CD4-positive, alpha-beta T cell treated with Interleukin-4 for 1 hour (primary cell): ENCODE measurements at places on chromosomes 2 and 18.

DNA sequence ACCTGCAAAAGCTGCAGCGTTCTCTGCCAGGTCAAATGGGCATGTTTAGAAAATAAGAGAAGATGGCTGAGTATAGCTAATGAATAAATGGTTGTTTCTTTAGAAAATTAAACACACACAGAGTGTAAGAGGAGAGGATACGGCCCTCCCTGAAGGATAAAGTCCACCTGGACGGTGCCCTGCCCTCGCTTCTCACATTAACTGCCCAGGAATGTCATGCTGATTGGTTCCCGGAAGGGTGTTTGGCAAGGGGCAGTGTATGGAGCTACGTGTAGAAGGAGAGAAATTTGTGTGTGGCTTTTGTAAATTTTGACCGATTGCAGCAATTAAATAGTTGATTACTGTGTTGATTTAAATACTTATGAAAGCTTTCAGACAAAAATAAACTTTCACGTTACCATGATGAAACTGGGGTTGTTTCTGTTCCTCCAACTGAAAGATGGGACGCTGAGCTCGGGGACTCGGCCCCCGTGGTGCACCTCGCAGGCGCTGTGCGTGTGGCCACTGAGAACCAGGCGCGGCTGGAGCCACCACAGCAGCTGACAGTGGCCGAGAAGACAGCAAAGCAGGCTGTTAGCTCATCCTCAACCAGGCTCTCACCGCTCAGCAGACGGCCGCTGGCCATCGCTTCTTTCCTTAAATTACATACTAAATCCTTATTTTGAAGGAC is 22.7 kb downstream of the MPPE1 start:
- DNase-seq, result peak; percentile 8

DNA sequence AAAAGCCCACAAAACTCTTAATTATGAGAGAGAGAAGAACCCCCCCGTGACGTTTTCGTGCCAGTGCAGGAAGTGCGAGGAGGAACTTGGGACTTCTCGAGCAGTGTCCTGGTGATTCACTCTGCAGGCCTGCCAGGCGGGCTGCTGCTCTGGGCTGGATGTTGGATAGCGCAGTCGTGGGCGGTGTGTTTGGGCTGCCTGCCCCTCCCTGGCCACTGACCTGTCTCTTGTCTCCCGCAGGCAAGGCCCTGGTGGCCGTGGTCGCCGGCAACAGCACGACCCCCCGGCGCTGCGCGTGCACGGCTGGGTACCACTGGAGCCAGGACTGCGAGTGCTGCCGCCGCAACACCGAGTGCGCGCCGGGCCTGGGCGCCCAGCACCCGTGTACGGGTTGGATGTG is 29.0 kb downstream of the TNFRSF11A start:
- no peak for DNase-seq

- DNase-seq, result no peak
Measured at GRCh38 chr2:70233926-70234325, 14.5 kb downstream of the TIA1 start.

GRCh38 chr2:171318463-171318934 is 115.3 kb downstream of the METTL8 start:
- DNase-seq, result no peak

GRCh38 chr18:31209041-31209440 is 46.4 kb upstream of the DSC1 start:
- DNase-seq, result no peak

GRCh38 chr2:8684540-8684877 is 2.7 kb downstream of the ID2 start:
- DNase-seq, result peak; percentile 61

- DNase-seq, result no peak
Measured at GRCh38 chr2:42602218-42602875, 33.9 kb downstream of the MTA3 start.

GRCh38 chr2:157305723-157306110 is 19.9 kb downstream of the ERMN start:
- DNase-seq, result no peak

DNA sequence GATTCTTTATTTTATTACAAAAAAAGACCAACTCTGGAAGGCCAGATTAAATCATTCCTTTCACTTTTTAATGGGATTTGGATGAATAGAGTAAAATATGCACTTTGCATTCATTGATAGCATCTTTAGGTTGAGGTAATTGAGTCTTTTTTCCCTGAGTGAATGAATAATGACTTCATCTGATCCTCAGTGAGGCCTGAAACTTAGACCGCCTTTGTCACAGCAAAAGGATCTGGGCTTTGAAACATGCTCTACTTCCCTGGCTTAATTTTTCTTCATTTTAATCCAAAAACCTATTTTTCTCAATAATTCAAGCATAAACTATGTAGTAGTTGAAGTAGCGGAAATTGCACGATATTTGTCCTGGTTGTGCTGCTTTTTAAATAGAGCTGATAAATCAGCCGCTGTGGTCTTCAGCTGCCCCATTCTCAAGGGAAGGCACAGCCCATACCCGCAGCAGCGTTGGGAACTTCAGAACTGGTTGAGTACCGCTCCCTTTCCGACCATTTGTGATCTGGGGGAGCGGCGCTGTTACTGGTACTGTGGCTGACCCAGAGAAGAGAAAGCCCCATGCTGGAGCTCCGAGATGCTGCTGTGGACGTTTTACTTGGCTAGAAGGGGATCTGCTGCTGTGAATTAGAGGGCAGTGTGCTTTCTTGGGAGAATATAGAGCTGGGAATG is 145.3 kb upstream of the NFATC1 start:
- no peak for DNase-seq

DNA sequence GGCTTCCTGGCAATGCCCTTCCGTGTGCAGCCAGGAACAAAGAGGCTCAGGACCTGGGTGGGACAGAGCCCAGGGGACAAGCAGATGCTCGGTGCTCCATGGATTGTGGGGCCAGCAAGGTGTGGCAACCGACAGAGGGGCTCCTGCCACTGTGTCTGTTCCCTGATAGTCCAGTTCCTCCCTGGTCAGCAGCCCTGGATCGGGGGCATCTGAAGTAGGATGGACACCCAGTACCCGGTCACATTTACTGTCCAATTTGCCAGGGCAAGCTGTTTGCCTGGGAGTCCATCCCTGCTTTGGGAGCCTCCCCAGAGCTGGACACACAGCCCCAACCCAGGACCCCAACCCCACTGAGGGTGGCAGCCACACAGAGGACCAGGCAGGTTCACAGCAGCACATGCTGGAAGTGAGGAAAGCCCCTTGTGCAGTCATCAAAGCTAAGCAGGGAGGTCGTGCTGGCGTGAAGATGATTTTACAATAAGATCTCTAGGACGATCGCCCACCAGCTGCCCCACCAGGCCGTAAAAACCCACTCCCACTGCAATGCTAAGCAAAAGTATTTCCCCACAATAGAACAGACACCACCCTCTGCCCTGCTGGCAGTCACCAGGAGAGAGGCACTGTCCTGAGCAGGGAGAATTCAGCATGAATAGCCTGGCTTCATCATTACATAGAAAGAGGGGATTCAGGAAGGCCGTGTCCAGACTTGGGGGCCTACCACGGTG is 141.7 kb downstream of the NDUFA10 start:
- no peak for DNase-seq

DNA sequence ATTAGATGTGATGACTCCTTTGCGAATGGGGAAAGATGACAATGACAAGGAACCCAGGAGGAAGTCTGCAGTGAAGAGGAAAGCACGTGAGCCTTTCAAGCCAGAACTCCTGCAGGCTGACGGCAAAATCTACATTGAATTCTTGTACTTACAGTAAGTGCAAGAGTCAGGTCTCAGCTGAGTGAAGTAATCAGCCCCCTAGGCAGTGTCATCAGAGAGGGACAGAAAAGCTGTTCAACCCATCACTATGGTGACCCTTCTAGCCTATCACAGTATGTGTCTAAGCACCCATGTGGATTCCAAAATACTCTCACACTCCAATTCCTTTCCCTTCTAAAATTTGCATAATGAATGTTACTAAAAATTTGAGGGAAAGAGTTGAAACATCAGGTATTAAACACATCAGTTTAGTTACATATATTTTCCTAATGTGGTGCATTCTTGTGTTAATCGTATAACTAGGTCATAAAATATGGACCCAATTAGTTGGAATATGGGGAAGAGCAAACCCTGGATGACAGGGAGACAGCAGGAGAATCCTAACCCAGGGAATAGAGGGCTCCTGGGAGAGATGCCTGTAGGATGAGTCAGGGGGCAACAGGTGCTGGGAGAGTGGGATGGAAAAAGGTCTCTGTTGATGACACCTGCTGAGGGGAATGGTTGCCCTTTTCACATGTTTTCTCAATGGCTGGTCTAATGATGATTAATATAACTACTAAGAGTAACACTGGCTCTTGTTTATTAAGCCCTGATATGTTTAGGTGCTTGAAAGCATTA is 39.5 kb downstream of the VWC2L start:
- no peak for DNase-seq

DNA sequence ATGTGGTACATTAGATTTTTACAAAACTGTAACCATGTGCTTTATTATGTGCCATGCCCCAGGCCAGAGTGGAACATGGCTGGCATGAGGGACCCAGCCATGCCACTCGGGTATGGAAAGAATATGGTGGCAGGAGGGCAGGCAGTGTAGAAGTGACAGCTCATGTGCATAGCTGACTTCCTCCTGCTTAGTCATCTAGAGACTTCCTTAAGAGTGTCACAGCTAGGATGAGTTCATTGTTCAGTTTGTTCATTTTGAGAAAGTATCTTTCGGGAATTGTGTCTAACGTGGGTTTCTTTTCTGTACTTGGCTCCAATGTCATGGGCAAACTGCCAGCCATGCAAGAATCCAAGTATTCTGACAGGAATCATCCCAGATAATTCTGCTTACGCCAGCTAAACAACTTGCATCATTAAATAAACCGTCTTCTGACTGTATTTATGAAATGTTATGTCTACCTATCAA is 94.3 kb upstream of the ITGB6 start:
- no peak for DNase-seq

DNA sequence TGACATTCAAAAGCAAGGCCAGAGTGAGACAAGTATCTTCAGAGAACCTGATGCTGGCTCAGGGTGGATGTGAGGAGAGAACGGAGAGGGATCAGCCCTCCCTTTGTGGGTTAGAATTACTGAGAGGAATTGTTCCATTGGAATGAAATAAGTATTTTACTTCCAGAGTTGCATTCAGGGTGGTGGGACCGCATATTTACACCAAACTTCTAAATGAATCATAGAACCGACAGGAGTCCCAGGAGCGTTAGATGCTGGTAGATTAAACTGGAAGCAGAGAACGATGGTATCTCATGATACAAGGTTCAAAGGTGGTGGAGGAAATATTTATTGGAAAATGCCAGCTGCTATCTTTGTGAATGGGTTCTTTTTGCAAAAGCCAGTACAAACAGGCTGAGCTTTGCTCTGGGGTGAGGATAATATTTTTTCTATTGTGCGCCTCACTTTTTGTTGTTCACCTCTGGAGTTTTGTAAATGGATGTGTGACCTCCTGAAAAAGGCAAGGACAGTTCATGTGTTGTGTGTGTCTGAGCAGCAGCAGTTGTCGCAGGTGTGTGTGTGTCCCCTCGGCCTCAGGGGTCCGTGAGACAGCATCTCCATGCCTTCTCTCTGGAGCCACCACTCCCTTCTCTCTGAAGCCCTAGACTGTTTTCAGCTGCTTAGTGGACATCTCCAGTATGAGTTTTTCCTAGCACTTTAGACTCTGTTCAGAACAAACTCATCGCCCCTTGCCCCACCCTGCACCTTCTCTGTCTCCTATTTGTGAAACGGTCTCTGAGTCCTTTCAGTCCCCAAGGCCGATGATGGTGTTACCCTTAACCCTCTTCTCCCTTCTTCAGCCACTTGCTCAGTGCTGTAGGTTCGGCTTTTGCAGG is 17.8 kb downstream of the MTCL1 start:
- no peak for DNase-seq

DNA sequence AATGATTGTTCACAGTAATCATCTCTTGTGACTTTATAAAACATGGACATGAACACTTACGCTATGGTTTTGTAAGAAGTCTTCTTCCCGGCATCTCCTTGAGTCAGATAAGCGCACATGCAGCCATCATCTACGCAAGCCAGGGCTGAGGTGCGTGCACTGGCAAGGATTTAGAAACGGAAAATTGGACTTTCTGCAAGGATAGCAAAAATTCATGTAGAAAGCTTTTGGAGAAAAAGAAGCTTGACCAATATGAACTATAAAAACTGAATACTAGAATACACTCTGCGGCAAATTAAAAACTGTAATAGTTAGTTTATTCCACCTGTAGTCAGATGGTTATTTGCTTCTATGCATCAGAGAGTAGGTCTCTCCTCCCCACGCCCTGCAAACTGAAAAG is 6.3 kb downstream of the NMS start:
- no peak for DNase-seq

DNA sequence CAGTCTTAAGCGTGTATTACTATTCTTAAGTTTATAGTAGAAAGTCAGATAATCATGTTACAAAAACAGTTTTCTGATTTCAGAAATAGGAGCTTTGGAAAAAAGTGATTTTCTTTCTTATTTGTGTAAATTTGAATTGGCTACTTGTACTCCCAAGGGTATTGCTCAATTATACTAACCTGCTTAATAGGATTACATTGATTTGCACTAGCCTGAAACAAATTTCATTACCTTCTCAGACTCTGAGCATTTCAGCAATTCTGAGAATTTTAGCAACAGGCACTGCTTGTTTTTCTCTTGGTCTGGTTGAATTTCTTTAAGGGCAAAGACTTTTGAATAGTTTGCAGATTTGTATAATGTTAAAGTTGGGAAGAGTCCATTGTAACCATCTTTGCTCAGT is 87.2 kb upstream of the NXPH2 start:
- no peak for DNase-seq

GRCh38 chr2:69575926-69576325 is 67.6 kb downstream of the AAK1 start:
- DNase-seq, result no peak
